ENCODE measurements at places on chromosomes 12 and 14.

- no peak overlapping the region for H3K27ac ChIP-seq
- peaks cover 2% of the 10 kb centered on the region for H3K36me3 ChIP-seq
- DNase-seq, result no peak
These were observed 97.1 kb downstream of the ARF6 start for GRCh38 chr14:49989966-49990365.

GRCh38 chr14:24715239-24715638 is 81.2 kb upstream of the GZMB start:
- no peaks in the 10 kb centered on the region for H3K36me3 ChIP-seq
- peaks cover 22% of the 10 kb centered on the region for H3K27me3 ChIP-seq
- no peak overlapping the region for H3K27ac ChIP-seq
- peaks cover 7% of the 10 kb centered on the region for H3K4me1 ChIP-seq
- no peak for DNase-seq
- H3K4me3 ChIP-seq, result no peak overlapping the region

- no peaks in the 10 kb centered on the region for H3K4me1 ChIP-seq
- H3K27me3 ChIP-seq, result peaks cover 31% of the 10 kb centered on the region
- no peak within 1 kb of the TSS for H3K27ac ChIP-seq
- H3K4me3 ChIP-seq, result no peak within 1 kb of the TSS
These were observed at the start of gene KRT86 for GRCh38 chr12:52274521-52275120. Gene KRT86, plus strand, starts transcription at chr12:52274645. Its CDS starts 27,272 bp downstream, at chr12:52301917.

- no peak overlapping the region for H3K4me3 ChIP-seq
- no peaks in the 10 kb centered on the region for H3K27me3 ChIP-seq
- no peak overlapping the region for H3K27ac ChIP-seq
- peaks cover 6% of the 10 kb centered on the region for H3K36me3 ChIP-seq
- peaks cover 6% of the 10 kb centered on the region for H3K4me1 ChIP-seq
These were observed 10.2 kb upstream of the GPX2 start for GRCh38 chr14:64952598-64953309.

DNA sequence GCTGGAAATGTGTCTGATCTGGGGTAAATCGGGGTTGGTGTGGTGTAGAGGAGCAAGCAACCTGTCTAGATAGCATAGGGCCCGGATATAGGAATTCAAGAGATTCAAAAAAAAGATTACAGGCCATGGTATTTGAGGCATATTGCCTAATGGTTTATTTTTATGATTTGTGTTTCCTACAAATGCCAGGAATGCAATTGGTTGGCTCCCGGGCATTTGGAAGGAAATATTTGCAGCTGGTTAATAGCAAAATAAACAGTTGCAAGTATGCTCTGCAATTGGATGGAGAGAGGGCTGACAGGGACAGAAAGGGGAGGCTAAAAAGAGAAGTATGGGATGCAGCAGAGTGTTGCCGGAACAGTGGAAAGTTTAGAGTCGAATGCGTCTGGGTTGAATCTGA is 315.6 kb upstream of the ATP2B1 start:
- peaks cover 11% of the 10 kb centered on the region for H3K4me1 ChIP-seq
- no peak overlapping the region for H3K4me3 ChIP-seq
- DNase-seq, result no peak

DNA sequence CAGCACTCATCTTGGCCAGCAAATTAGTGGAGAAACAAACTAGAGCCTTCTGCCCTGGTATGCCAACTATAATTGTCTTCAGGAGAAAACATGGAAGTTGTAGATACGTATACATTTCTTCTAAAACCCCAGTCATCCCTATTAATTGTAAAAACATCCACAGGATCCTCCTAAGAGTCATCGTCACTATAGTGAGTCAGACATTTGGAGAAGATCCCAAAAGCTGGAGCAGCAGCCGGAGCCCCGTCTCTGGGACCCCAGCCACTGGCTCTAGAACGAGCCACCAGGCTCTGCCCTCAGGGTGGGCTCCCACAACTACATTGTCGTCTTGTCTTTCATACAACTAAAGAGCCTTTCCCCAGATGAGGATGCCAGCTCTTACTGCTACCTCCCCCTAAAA is 15.5 kb downstream of the PRKAB1 start:
- peaks cover 26% of the 10 kb centered on the region for H3K36me3 ChIP-seq
- H3K4me1 ChIP-seq, result peaks cover 18% of the 10 kb centered on the region
- DNase-seq, result no peak
- no peak overlapping the region for H3K4me3 ChIP-seq
- no peaks in the 10 kb centered on the region for H3K27me3 ChIP-seq

GRCh38 chr12:124779161-124780141 is 84.2 kb downstream of the SCARB1 start:
- H3K4me1 ChIP-seq, result peaks cover 33% of the 10 kb centered on the region
- H3K27me3 ChIP-seq, result no peaks in the 10 kb centered on the region
- no peak overlapping the region for H3K4me3 ChIP-seq
- H3K27ac ChIP-seq, result no peak overlapping the region
- no peak for DNase-seq
- peaks cover 22% of the 10 kb centered on the region for H3K36me3 ChIP-seq

DNA sequence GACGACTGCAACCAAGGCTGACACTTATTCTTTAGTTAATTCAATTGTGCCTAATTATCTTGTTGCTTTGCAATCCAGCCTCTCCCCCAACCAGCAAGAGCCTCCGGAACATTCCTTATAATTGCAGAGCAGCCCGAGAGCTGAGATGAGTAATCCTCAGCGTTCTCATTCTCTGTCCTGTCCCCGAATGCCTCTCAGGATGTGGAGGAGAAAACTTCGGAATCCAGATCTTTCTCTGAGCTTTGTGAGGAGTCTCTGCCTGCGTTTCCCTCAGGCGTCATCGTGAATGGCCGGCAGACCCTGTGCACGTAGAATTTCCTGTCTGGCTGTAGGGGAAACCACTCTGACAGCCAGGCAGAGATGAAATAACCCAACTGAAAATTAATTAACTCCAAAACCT is 160.5 kb upstream of the DIO3 start:
- DNase-seq, result no peak
- H3K36me3 ChIP-seq, result no peaks in the 10 kb centered on the region
- H3K4me1 ChIP-seq, result peaks cover 8% of the 10 kb centered on the region
- peaks cover 37% of the 10 kb centered on the region for H3K27me3 ChIP-seq
- no peak overlapping the region for H3K27ac ChIP-seq

- H3K36me3 ChIP-seq, result no peaks in the 10 kb centered on the region
- H3K4me3 ChIP-seq, result no peak overlapping the region
- peaks cover 6% of the 10 kb centered on the region for H3K4me1 ChIP-seq
- no peak overlapping the region for H3K27ac ChIP-seq
These were observed 1116.5 kb upstream of the TMEM132C start for GRCh38 chr12:127150479-127150878.

DNA sequence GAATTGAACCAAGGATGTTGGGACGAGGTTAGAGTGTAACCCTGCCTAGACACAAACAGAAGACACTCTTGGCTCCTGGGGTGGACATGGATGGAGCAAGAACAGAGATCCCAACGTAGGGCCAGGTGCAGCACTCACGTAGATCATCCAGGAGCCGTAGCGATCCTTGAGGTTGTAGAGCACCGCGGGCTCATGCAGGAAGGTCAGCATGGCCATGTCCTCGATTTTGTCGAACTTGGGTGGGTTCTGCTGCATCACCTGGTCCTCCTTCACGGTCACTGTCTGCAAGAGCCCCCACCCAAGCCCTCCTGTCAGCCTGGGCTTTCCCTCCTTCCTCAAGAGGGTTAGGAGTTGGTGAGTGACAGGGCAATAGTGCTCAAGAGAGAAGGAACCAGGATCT is 2.5 kb downstream of the MYH7 start:
- H3K4me3 ChIP-seq, result no peak overlapping the region
- H3K4me1 ChIP-seq, result no peaks in the 10 kb centered on the region
- H3K27me3 ChIP-seq, result no peaks in the 10 kb centered on the region
- no peak for DNase-seq
- no peaks in the 10 kb centered on the region for H3K36me3 ChIP-seq

DNA sequence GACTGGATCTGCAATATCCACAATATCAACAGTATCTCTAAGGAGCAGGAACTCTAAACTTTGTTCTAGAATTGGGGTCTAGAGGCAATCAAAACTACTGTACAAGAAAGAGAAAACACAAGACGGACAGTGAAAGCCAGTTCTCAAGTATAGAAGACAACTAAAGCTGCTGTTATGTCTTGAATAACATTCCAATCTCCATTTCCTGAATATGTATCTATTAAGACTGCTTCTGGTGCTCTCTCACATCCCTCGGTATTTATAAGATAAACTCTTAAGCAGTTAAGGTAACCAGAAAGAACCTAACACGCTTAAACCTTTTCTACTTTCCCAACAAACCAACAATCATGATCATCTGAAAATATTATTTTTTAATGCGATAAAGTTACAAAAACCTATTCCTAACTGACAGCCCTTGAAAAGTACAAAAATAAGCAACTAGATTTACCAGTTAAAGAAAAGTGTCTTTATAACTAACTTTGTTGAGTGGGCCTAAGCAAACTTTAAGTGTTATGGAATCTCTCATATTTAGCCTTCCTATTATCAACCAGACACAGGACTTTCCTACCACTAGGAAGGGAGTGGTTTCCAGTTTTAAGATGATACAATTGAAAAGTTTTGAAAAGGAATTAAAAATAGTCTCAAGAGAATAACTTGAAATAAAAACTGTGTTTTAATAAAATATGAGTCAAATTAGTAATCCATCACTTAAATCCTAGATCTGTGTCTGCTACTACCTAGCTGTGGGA is 30.7 kb downstream of the NUMB start:
- no peak overlapping the region for H3K27ac ChIP-seq
- no peaks in the 10 kb centered on the region for H3K36me3 ChIP-seq
- no peak for DNase-seq
- no peak overlapping the region for H3K4me3 ChIP-seq
- no peaks in the 10 kb centered on the region for H3K27me3 ChIP-seq
- H3K4me1 ChIP-seq, result peaks cover 14% of the 10 kb centered on the region

- no peak overlapping the region for H3K27ac ChIP-seq
- H3K4me3 ChIP-seq, result no peak overlapping the region
- DNase-seq, result no peak
- peaks cover 52% of the 10 kb centered on the region for H3K36me3 ChIP-seq
These were observed 74.0 kb downstream of the WNK1 start for GRCh38 chr12:826331-826730.

GRCh38 chr12:24561882-24562770 is 386.8 kb downstream of the BCAT1 start:
- H3K4me3 ChIP-seq, result peak overlapping the region; percentile 79
- peaks cover 15% of the 10 kb centered on the region for H3K4me1 ChIP-seq
- H3K27me3 ChIP-seq, result peaks cover 59% of the 10 kb centered on the region

- H3K27ac ChIP-seq, result no peak overlapping the region
- peaks cover 32% of the 10 kb centered on the region for H3K27me3 ChIP-seq
- H3K4me3 ChIP-seq, result no peak overlapping the region
- DNase-seq, result no peak
- peaks cover 6% of the 10 kb centered on the region for H3K4me1 ChIP-seq
- H3K36me3 ChIP-seq, result no peaks in the 10 kb centered on the region
These were observed 679 bp downstream of the BDKRB2 start for GRCh38 chr14:96205059-96205977.

GRCh38 chr14:22598896-22599244 is 770 bp downstream of the ABHD4 start:
- no peaks in the 10 kb centered on the region for H3K27me3 ChIP-seq
- peak; percentile 34 for DNase-seq
- H3K36me3 ChIP-seq, result peaks cover 11% of the 10 kb centered on the region
- peak overlapping the region; percentile 86 for H3K4me3 ChIP-seq
- peak overlapping the region; percentile 61 for H3K27ac ChIP-seq

- DNase-seq, result no peak
- H3K36me3 ChIP-seq, result peaks cover 11% of the 10 kb centered on the region
- no peaks in the 10 kb centered on the region for H3K27me3 ChIP-seq
- H3K27ac ChIP-seq, result no peak overlapping the region
- peaks cover 20% of the 10 kb centered on the region for H3K4me1 ChIP-seq
- H3K4me3 ChIP-seq, result no peak overlapping the region
These were observed 59.9 kb downstream of the HCAR2 start for GRCh38 chr12:122643207-122643805.

GRCh38 chr14:68036202-68036601 is 216.6 kb downstream of the RAD51B start:
- H3K4me1 ChIP-seq, result no peaks in the 10 kb centered on the region
- no peaks in the 10 kb centered on the region for H3K27me3 ChIP-seq
- H3K4me3 ChIP-seq, result no peak overlapping the region
- peaks cover 2% of the 10 kb centered on the region for H3K36me3 ChIP-seq

- DNase-seq, result no peak
- H3K4me1 ChIP-seq, result peaks cover 6% of the 10 kb centered on the region
- H3K4me3 ChIP-seq, result no peak overlapping the region
- no peak overlapping the region for H3K27ac ChIP-seq
- peaks cover 1% of the 10 kb centered on the region for H3K36me3 ChIP-seq
These were observed 5.9 kb upstream of the GSC start for GRCh38 chr14:94775871-94776210.

DNA sequence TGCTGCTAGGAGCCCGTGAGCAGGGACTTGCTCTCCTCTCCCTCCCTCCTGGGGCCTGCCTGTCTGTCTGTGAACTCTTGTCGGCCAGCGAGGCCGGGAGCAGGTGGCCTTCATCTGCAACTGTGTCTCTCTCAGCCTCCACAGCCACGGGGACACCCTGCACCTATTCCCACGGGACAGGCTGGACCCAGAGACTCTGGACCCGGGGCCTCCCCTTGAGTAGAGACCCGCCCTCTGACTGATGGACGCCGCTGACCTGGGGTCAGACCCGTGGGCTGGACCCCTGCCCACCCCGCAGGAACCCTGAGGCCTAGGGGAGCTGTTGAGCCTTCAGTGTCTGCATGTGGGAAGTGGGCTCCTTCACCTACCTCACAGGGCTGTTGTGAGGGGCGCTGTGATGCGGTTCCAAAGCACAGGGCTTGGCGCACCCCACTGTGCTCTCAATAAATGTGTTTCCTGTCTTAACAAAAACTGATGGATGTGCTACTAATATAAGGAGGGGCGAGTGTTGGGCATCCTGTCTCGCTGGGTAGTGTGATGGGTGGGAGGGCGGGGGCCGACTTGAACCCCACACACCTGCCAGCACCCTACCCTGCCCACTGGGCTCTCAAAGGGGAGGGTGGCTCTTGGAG is 34.8 kb downstream of the MEG3 start:
- H3K27me3 ChIP-seq, result peaks cover 2% of the 10 kb centered on the region
- no peaks in the 10 kb centered on the region for H3K4me1 ChIP-seq
- no peaks in the 10 kb centered on the region for H3K36me3 ChIP-seq
- DNase-seq, result no peak

- DNase-seq, result no peak
- H3K27ac ChIP-seq, result no peak overlapping the region
- no peaks in the 10 kb centered on the region for H3K27me3 ChIP-seq
- no peaks in the 10 kb centered on the region for H3K4me1 ChIP-seq
- peaks cover 58% of the 10 kb centered on the region for H3K36me3 ChIP-seq
- no peak overlapping the region for H3K4me3 ChIP-seq
These were observed 8.7 kb downstream of the NUP107 start for GRCh38 chr12:68695454-68695853.

- peak; percentile 72 for DNase-seq
- no peaks in the 10 kb centered on the region for H3K36me3 ChIP-seq
- H3K4me1 ChIP-seq, result peaks cover 3% of the 10 kb centered on the region
- no peak overlapping the region for H3K4me3 ChIP-seq
These were observed 4.8 kb upstream of the AMN start for GRCh38 chr14:102917469-102918211.

All from activated naive CD8-positive, alpha-beta T cell treated with anti-CD3 and anti-CD28 coated beads, Interleukin-2, amount 50 U/mL, for 24 hours (primary cell).